ENCODE measurements at places on chromosomes 11 and 22. TPM values are rescaled to one million over a fixed set of nuclear protein-coding genes. Genes with fewer than 3 reads are reported as not detected.
A peak's percentile ranks its signal among the peaks of the same experiment; 100 is the strongest.

DNA sequence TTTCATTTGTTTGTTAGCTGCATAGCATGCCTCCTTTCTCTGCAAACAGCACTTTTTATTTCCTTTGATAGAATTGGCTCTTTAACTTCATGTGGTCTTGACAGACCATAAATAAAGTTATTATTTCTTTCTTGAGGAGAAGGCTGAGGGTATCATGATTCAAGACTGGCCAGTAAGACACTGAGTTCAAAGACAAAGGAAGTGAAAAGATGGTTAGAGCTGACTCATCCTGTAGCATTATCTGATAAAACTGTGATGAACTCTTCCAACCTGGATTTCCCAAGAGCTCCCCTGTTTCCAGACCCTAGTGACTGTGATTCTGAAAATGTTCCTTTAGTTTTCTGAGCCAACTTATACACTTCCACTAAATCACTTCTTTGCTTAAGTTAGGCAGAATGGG, 179.3 kb upstream of the FAT3 start:
- DNase-seq, result no peak

GRCh38 chr11:101748572-101749344, 165.0 kb upstream of the TRPC6 start:
- no peak for DNase-seq

- peak; percentile 86 for DNase-seq
Observed at GRCh38 chr11:124114942-124115781, at the start of gene VWA5A. VWA5A (plus strand) TSS chr11:124115450; CDS start chr11:124117512, 2,062 bp downstream.

DNA sequence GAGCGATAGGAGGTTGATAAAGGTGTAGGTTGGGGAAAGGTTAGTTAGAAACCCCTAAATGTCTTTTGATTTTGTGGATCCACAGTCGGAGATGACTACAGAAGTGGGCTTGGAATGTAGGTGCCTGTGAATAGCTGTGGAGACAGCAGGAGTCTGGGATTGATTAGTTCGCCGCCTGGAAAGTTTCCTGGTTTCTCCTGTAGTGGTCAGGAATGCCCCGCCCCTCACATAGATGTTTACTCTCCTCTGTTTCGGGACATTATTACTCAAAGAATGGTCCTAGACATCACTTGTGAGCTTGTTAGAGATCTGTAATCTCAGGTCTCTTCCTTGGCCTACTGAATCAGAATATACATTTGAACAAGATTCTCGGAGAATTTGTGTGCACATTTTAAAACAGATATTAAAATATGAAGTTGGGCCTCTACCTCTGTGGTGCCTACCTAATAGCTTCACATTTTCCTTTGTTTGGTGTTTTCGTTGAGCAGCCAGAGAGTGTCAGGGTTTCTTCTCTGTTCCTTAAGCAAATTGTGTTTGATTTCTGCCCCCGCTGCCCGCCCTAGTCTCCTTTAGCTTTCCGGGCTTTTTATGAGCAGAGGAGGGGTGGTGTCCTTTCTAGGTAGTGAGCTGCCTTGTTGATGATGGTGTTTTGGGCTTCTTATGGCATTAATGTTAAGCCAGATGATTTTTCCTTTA, 89.4 kb downstream of the PPP6R3 start:
- DNase-seq, result no peak

The SF3B2 gene
- 193 TPM for total RNA-seq

The OR6T1 gene
- not detected for total RNA-seq

The UCP2 gene
- total RNA-seq, result 26.4 TPM

The SLC37A2 gene
- total RNA-seq, result 0.37 TPM

The SCGB1A1 gene
- not detected for total RNA-seq

DNA sequence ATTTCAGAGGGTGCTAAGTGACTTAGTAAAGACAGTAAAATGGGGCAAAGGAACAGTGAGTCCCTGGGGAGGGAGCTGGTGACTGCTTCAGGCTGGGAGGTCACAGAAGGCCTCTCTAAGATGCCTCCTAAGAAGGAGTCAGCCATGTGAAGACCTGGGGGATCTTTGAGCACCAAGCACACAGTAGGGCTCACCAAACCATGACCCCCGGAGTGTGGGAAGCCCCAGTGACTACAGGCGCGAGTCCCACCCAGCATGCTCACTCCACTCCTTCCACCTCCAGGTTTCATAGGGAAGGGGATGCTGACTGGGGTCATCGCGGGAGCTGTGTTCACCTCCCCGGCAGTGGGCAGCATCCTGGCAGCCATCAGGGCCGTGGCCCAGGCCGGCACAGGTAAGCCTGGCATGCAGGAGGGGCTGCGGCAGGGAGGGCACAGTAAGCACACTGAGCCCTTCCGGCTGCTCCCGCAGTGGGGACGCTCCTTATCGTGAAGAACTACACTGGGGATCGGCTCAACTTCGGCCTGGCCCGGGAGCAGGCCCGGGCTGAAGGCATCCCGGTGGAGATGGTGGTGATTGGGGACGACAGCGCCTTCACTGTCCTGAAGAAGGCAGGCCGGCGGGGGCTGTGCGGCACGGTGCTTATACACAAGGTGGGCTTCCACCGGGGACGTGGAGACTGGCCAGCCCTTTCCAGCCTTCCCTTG, 5.9 kb downstream of the TKFC start:
- no peak for DNase-seq
